ENCODE measurements at places on chromosomes 6 and 20.

DNA sequence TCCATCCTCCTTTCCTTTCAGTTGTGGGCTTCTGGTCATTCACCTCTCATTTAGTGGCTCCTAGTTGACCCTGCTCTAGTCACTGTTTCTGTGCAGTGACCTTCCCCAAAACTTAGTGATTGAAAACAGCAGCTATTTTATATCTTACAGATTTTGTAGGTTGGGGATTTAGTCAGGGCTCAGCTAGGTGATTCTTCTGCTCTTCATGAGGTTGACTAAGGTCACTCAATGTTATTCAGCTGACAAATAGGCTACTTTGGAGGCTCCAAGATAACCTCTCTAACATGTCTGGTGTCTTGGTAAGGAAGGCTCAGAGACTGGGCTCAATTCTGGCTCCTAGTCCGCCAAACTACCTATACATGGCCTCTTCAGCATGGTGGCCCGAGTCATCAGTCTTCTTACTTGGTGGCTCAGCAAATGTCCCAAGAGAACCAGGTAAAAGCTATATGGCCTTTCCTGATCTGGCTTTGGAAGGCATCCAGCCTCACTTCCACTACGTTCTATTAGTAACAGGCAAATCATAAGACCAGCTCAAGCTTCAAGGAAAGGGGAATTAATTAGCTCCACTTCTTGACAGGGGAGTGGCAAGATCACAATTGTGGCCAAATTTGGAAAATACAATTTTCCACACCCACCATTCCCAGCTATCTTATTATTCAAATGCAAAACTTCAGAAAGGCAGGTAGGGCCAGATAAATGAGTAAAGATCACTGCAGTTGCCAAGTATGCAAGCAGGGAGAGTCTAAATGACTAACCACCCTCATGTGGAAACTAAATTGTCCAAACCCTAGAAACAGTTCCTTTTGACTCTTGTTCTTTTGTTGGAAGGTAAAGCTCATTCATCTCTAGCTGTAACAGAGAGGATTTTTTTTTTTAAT, 50.5 kb upstream of the LTV1 start:
- no peak for DNase-seq

DNA sequence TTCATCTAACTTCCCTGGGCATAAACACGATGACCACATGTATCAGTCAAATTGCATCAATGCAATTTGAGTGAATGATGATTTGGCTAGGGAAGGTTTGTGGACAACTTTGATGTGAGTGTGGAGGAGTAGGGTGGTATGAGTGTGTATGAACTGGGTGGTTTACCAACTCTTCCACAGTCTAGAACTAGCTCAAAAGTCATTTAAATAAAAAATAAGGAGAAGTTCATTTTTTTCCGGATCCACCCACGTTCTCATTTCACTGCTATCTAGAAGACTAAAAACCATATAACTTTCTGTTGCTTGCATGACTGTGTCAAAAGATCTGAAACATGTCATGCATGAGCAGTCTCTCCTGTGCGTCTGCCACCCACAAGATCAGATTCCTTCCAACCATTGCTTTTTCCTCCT, 23.6 kb downstream of the SLC35D3 start:
- DNase-seq = no peak

DNA sequence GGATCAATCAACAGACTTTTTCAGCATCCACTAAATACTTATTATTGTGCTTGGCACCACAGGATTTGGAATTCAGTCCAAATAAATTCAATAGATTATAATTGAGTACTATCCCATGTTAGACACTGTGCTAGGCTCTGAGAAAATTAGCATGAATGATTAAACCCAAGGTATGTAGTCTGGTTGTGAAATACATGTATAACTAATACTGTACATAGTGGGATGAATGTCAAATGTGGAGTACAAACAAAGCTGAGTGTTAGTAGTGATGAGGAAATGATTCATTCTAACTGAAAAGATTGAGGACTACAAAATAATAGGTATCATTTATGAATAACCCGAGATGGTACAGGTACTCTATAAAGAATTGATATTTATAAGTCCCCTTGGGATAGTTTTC, 111.9 kb upstream of the FLRT3 start:
- no peak for DNase-seq

DNA sequence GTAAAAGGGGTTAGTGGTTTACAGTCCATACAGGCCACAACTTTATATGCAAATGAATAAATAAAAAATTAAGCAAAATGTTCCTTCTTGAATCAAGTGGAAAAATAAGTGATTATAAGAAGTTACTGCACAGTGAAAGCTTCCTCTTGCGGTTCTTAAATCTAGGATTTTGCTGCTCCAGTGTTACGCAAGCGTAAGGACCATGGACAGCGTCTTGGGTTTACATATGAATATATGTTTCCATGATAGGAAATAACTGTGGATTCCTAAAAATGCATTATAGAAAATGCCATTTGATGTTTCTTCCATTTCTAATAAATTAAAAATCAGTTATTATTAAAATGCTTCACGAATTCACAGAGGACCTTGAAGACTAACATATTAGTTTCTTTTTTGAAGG, 176.6 kb upstream of the POU3F2 start:
- DNase-seq = no peak

GRCh38 chr20:49539481-49540231, 28.3 kb downstream of the PTGIS start:
- DNase-seq = no peak

- no peak for DNase-seq
Observed at GRCh38 chr6:11428895-11429294, 108.7 kb upstream of the TMEM170B start.

- no peak for DNase-seq
Observed at GRCh38 chr6:96554558-96554957, 8.4 kb upstream of the FHL5 start.

DNA sequence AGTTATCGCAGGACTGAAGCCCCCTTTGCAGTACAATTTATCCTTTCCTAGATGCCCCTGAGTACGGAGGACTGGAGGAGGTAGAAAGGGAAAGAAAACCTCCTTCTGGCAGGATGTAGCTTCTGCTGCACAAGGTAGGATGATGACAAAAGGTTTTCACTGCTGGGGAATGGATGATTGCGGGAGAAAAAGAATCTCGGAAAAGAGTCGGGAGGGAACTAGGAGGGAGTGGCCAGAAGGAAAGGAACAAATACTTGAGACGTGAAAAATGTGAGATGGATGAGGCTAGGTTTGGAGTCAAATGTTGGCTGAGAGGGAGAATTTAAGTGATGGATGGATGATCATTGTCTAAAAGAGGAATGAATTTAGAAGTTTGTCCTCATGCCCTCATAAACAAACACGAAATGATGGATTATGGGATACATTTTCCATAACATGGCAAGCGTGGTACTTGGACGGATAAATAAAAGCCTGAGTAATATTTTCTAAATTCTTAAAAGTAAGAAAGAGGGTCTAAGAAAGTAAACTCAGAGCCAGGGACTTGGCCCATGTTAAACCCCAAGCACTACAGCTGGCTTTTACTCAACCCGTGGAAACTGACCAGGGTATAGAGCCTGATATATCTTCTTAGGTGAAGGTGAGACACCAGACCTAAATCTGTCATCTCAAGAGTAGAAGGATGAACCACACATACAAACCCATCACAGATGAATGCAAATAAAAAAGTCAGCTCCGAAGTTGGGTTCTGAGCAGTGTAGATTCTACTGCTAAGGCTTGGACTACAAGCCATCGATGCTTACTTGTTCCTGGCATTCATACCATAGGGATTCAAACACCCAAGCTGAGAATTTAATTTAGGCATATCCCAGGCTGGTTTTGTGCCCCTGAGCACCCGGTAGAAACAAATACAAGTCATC, 72.4 kb downstream of the HFE start:
- DNase-seq = no peak

DNA sequence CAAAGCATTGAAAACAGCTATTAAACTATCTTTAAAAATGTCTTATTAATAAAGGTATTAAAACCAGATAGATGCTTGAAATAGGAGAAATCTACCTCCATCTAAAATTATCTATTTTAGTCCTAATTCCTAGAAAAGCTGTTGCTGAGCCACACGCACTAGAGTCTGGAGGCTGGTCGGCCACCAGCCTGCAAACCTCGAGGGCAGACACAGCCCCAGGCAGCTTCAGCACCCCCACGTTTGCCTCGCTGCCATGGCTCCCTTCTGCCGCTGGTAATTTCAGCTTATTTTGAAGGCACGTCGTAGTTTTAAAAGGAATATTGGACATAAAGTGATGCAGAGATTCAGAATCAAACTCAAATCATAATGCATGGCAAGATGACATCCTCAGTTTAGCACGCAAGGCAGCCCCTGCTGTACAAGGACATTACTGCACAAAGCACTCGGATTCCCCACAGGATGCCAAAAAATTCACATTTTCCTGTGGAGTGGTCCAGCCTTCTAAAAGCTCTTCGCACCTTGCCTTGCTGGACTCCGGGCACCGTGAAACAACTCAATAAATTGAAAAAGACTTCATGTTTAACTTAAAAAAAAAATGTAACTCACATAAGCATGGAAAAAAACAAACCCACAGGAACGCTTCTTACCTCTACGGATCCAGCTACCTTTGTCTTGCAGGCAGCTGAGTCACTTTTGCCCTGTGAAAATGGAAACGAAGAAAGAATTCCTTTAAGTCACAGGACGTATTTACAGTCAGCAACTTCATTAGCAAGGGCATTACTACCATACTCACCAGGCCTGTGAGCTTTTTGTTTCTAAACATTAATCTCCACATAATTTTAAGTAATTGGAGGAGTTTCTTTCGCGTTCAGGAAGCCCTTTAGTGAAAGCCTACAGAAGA, 143.4 kb upstream of the RPS6KA2 start:
- DNase-seq = no peak

GRCh38 chr6:91976797-91977196, 1389.9 kb upstream of the MAP3K7 start:
- no peak for DNase-seq

- no peak for DNase-seq
Observed at GRCh38 chr6:5234874-5235273, 25.9 kb downstream of the LYRM4 start.

DNA sequence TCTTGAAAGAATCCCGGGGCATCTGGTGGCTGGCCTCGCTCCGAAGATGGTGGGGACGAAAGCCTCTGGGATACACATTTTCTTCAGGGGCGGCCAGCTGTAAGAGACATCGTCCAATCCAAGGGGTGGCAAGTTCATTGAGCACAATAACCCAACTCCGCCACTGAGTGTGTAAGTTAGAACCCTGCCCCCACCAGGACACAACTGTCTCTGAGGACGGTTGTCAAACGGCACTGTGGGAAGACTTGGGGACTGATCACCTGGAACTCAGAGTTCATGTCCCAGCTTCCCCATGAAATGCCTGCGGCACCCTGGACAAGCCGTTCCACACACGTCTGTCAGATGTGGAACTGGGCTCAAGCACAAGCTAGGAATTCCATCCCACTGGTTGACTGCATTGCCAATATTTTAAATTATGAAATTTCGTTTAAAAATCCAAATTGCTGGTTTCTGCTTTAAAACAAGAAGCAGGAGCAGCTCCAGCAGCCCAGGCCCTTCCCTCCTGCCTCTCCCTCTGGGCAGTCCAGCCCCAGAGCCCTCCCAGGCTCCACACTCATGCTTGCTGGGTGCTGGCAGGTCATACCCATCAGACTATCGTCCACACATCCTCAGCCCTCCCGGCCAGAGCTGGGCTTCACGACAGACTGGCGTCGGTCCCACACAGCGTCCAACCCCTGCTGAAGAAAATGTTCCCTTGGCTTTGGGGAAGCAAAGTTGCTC, 80.9 kb upstream of the AFDN start:
- DNase-seq = no peak

GRCh38 chr6:131645846-131646245, 8.7 kb downstream of the ENPP3 start:
- no peak for DNase-seq

GRCh38 chr6:167056370-167056769, 57.2 kb downstream of the CEP43 start:
- DNase-seq = peak; percentile 28

- DNase-seq = no peak
Observed at GRCh38 chr20:34675993-34676641, 775 bp downstream of the PIGU start.

DNA sequence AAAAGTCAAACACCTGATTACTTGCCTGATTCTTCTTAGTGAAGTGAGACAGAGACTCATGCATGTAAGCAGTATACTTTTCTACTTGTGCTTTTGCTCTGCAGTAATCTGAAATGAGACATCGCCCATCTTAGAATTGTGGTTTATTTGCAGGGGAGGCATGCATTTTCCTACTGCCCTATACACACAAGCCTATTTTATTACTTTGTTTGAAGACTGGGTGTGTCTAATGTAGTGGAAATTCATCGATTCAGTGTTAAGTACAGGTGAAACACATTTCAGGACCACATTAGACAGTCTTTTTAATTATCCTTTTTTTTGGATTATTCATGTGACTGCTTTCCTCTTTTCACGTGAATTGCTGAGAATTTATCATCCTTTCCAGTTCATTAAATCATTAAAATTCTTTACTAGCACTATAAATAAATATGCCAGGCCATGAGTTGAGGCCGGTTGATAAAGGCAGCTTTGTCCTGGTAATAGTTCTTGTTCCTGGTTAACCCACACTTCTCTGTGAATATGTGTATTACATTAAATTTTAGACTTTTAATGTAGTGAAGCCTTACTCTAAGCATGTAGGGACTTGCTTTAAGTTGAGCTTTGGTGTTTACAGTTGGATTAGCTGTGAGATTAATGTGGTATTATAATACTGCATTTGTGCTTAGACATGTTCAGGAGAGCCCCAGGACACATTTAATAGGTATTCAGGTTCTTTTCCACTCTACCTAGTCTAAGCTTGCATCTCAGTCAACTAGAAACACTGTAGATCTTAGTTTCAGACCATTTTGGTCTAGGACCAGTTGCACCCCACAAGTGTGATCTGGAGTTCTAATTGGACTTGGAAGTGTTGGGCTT, 10.8 kb upstream of the BTBD3 start:
- no peak for DNase-seq

DNA sequence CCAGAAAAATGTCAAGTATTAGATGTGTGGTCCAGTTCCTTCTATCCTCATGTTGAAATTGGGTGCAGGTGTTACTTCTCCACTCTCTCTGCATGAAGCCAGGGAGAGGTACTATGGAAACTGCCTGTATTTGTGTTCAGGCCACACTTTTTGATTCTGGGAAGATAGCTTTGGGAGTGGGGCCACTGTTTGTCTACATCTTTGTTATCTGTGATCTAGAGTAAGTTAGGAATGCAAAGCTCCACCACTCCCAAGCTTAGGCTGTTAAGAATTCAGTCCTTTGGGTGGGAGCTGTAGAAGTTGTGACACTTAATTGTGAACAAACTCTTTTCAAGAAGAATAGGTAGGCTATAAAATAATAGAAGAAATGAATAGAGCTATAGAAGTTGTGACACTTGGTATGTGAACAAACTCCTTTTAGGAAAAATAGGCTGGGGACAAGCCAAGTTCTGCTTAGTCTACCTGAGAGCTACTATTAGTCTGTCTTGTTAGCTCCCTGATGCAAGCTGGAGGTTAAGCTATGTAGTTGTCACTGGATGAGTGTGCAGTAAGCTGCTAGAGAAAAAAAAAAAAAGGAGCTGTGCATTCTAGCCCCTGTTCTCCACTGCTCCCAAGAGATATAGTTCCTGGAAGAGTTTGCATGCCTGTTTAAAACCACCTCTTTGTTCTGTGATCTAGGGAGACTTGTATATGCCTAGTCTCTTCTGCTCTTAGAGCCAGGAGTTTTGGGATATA, 7.1 kb upstream of the GFRAL start:
- no peak for DNase-seq

GRCh38 chr6:36643977-36644376, 34.5 kb upstream of the CDKN1A start:
- DNase-seq = no peak

- peak; percentile 45 for DNase-seq
Observed at GRCh38 chr6:17714879-17715851, 8.4 kb upstream of the NUP153 start.
